RKO (cell line): ENCODE measurements at places on chromosomes 5 and 9.

DNA sequence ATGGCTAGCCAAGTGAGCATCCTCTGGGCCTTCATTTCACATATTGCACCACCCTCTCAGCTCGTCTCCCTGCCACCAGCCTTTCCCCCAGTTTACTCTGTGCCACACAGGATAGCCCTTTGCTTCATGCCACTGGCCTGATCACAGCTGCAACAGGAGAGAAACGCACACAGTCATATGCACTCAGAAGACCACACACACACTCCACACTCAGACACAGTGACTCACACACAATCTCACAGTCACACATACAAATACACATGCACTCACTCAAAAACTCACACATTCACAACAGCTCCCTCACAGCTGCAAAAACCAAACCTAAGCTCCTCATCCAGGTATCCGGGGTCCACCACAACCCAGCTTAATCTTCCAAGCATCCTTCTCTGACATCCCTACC, 38.7 kb downstream of the TTC39B start:
- peak; percentile 9 for DNase-seq

- no peak for DNase-seq
Measured at GRCh38 chr9:25003686-25004085, 458.0 kb upstream of the IZUMO3 start.

DNA sequence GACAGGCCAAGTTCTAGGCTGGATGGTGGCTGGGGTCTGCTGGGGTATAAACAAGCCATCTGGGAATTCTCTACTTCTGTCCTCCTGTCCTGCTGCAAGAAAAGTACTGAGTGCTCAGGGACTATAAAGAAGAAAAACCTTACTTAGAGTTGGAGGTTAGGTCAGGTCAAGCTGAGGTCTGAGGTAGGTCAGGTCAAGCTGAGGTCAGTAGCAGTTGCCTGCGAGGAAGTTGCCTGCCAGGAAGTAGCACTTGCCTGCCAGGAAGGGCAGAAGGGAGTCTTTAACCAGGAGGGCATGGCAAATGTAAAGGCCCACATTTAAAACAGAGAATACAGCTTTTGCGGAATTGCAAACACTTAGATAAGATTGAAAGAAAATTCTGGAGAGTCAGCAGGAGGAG, 51.3 kb upstream of the PRLR start:
- DNase-seq = no peak

- DNase-seq = no peak
Measured at GRCh38 chr5:157648275-157648990, 3.8 kb downstream of the SOX30 start.

- no peak for DNase-seq
Measured at GRCh38 chr9:91106415-91107081, 255.2 kb downstream of the AUH start.

DNA sequence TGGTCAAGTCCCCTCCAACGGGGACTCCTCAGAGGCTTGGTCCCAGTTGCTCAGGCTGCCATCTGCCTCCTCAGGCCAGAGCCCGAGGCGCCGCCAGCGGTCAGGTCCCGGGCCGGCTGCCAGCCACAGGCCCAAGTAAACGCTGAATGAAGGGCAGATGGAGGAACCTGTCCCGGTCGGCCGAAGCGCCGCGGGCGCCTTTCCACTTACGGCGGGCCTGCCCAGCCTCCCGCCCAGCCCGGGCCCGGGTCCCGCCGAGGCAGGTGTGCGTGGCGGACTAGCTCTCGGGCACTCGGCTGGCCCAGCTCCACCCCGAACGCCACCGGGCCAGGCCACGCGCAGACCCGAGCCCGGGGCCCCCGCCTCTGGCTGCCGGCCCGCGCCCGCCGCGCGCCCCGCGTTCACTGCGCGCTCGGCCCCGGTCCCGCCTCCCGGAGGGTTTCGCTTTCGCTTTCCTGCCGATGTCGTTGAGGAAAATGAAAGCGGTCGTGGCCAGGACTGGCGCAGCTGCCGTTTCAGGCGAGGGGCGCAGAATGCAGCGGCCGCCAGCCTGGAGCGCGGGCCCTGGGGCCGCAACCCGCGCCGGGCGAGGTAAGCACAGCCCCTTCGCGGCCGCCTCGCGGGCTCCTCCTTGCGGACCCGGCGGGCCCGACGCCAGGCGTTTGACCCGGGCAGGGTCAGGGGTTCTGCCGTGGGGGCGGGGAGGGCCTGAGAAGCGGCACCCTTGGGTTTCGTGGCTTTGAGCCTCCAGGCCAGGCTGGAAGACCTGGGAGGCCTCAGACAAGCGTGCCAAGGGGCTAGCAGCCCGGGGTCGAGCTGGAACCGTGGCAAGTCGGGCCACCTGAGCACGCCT, 41.2 kb downstream of the SLC22A5 start:
- DNase-seq = peak; percentile 84

- no peak for DNase-seq
Measured at GRCh38 chr9:75869236-75869635, 21.2 kb upstream of the PCSK5 start.

DNA sequence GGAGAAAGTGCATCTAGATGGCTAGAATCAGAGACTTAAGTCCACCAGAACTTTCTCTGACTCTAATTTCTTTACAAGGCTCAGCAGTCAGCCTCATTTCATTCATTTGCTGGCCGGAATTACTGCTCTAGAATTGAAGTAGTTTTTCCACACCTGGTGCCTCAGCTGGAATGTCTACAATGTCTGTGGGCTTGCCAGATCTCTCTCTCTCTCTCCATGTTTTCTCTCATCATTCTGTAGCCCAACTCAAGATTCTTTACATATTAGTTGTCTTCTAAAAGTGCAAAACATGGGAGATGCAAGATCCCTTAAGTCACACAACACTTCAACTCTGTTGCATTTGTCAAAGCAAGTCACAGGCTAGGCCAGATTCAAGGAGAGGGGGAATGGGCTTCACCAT, 103.9 kb upstream of the TAF11L2 start:
- no peak for DNase-seq

GRCh38 chr9:79409182-79409823, 162.5 kb upstream of the TLE4 start:
- DNase-seq = no peak

GRCh38 chr5:33801292-33801691, 90.5 kb downstream of the ADAMTS12 start:
- no peak for DNase-seq

DNA sequence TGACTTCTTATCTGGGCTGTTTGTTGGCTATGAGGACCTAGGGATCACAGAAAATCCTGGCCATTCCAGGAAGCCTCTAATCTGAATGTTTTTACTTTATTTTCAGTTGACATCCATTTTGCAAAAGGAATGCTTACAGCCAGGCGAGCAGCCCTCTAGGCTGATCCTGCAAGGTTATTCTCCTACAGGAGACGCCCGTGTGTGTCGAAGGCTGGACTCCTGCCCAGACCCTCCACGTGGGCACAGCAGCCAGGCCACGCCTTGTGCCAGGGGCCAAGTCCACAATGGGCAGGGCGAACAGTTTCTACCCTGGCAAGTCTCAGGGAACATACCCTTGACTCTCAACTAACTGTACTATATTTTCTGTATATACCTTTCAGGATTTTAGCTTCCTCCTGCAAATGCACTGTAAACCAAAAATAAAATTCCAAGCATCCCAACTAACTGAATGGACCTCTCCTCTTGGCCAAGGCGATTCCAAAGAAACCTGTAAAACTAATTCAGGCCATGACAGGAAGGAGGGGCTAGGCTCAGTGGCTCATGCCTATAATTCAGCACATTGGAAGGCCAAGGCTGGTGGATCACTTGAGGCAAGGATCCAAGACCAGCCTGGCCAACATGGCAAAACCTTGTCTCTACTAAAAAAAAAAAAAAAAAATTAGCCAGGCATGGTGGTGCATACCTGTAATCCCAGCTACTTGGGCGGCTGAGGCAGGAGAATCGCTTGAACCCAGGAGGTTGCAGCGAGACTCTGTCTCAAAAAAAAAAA, 5.7 kb downstream of the CMBL start:
- DNase-seq = no peak

- peak; percentile 35 for DNase-seq
Measured at GRCh38 chr9:133120501-133121197, 391 bp downstream of the RALGDS start.

GRCh38 chr5:163950248-163950647, 444.8 kb downstream of the MAT2B start:
- no peak for DNase-seq
